Nephron progenitor cell (in vitro differentiated cells): ENCODE measurements at places on chromosomes 16 and 17.
A peak's percentile ranks its signal among the peaks of the same experiment; 100 is the strongest.

DNA sequence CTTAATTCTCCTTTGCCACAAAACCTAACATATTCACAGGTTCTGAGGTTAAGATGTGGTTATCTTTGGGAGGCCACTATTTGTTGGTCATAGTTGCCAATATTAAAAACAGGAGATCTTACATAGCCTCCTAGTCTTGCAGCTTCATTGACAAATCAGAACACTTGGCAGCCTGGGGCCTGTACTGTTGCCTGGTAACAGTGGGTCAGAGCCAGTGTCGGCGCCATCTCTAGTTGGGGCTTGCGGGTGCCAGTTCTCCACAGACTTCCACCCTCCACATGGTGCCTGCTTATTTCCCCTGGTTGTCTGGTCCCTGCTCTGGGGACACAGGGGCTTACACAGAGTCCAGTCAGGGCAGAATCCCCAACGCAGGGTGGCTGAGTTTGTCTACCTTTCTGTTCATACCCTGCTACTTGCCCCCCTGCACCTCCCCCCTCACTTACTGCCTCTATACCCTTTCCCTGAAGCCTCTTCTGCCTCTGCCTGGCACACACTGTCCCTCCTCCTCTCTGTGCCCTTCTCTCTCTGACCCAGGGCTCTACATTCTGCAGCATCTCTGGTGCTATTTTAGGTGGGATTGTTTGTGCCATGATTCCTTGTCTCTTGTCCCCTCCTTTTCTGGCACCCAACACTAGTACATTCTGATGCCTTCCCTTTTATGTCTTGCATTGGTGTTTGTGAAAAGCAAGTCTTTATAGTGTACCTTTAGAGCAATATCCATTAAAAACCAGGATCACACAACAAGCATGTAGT, 13.4 kb downstream of the EPN2 start:
- no peak for DNase-seq

DNA sequence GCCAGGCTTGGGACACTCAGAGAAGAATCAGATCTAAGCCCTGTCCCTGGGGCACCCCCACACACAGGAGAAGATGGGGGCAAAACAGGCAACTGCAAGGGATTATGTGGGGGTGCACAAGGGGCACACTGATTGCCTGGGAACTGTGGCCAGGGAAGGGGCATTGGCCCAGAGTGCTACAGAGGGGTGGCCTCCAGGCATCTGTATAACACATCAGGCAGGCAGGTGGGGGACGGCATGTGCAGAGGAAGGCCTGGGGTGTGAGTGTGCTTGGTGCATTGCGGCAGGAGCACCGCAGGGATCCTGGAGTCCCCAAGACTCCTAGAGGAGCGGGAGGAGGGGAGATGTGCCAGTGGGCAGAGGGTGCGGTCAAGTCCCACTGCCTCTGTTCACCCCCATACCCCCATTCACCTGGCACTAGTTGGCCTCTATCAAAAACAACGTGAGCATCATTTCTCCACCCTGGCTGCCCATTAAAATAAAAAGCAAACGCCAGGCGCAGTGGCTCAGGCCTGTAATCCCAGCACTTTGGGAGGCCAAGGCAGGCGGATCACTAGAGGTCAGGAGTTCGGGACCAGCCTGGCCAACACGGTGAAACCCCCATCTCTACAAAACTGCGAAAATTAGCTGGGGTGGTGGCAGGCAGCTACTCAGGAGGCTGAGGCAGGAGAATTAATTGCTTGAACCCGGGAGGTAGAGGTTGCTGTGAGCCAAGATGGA, 41.5 kb downstream of the C16orf82 start:
- DNase-seq = no peak

GRCh38 chr16:85202631-85203461, 90.6 kb upstream of the CIBAR2 start:
- peak; percentile 59 for DNase-seq

- no peak for DNase-seq
These were observed 7.3 kb downstream of the C16orf86 start for GRCh38 chr16:67673712-67674580.

DNA sequence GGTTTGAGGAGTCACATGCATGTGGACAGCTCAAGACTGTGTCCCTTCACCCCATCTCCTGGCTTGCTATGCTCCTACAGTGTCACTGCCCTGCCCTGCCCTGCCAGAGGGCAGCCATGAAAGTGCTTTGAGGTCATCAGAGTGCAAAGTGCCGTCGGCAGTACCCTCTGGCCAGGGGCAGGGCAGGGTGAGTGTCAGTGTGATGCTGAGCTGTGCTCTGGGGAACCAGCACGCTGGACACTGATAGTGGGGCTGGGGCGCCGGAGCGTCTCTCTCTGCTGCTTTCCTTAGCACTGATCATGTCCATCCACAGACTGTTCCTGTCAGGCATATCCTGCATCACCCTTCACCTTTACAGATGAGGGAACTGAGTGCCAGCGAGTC, 1.6 kb upstream of the SPATA32 start:
- no peak for DNase-seq

GRCh38 chr17:29124135-29124924, 55.9 kb downstream of the MYO18A start:
- DNase-seq = no peak

- DNase-seq = peak; percentile 63
These were observed 143.9 kb downstream of the SNX29 start for GRCh38 chr16:12120217-12120981.

- DNase-seq = no peak
These were observed 46.8 kb upstream of the DNAH9 start for GRCh38 chr17:11551442-11551841.

DNA sequence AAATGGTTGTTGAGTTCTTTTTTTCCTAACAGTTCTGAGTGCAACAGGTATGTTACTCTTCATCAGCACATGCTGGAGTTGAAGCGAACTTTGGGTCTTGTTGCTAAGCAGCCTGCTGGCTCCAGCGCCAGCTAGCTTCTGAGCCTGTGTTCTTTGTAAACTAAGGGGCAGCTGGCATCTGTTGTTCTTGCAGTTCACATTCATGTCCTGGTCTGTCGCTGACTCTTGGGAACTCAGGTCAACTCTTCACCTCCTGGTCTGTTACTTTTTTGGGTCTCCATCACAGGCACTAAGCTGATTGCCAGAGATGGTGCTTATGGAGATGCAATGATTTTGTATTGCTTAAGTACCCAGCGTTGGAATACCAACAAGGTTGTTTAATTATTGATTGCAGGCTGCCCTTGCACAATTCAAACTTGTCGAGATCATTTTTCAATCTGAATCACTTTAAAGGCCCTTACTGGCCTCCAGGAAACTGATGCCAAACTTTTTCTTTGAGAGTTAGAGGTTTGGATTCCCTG, 40.9 kb downstream of the USP10 start:
- no peak for DNase-seq

- no peak for DNase-seq
These were observed 28.2 kb downstream of the ZNF652 start for GRCh38 chr17:49333804-49334203.

DNA sequence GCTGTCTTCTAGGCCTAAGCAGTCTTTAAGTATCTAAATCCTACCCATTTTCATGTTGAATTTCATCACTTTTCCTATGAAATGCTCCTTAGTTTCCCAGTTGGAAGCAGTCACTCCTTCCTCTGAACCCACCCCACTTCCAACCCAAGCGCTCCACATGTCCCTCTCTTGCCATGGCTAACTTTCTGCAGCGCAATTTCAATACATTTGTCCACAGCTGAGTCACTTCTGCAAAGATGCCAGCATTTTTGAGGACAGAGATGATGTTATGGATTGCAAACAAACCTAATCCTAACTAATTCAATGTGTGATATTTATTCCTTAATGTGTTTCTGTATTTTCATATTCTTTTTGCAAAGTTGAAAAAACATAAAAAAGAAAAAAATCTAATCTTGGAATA, 71.7 kb downstream of the HLF start:
- DNase-seq = no peak

DNA sequence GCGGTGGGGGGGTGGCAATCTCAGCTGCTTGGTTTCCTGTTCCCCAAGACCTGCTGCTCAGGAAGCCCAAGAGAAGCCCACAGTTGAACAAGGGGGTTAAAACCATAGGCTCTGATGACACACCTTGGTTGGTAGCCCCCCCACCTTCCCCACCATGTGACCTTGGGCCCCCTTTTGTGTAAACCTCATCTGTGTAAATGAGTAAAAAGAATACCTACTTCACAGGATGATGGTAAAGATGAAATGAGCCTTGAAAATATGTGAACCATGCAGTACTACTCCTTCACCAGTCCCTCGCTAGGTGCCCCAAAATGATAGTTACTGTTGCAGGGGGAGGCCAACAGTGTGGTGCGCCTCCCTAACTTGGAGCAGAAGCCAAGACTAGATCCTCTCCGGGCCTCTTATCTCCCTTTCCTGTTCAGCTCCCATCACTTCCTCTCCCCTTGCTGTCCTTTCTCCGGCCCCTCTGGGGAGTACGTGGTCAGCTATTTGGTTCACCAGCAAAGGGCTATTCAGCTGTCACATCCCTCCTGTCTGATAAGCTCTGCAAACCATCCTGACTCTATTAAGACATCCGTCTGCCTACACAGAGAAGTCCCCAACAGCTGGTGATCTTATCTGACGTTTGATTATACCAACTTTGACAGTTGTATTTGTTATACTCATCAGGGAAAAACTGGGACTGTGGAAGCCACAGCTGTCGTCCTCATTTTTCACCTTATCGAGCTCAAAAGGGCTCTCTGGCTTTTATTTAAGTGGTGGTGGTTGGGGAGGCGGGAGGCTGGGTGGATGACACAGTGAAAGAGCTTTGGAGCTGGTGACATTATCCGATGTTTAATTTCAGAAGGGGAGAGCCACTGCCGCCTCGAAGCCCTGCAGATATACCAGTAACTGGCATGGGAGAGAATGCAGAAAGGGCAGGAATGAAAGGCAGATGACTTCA, 19.9 kb downstream of the DCAKD start:
- no peak for DNase-seq

GRCh38 chr17:27624539-27624938, 6.4 kb upstream of the LGALS9 start:
- DNase-seq = no peak

DNA sequence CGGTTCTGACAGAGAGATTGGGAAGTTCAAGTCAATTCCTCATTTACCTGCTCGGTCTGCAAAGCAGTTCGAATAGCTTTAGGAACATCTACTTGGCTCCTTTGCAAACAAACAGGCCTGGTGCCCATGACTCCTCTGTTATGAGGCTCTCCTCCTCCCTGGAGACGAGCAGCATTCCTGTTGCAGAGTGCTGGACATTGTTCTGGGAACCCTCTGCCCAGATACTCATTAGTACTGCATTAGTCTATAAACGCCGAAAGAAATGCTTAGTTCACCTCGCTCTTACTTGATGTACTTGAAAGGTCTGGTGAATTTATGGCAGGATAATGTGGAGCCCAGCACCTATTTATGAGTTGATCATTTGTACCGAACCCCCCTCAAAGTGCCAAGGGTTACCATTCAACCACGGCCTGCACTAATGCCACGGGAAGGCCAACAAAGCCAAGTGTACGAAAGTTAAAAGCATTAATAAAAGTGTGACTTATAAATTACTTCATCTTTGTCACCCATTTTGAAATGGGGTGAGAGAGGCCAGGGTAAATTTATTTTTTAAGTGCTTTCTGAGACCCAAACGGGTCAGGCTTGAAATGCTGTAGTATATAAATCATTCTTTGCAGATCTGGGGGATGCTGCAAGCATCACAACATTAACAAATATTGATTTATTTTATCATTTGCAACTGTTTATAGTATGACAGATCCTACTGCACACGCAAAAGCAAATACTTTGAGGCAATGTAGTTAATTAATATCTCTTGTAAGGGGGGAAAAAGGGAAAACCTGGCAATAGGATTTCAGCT, 478.9 kb upstream of the PSMD7 start:
- DNase-seq = no peak

DNA sequence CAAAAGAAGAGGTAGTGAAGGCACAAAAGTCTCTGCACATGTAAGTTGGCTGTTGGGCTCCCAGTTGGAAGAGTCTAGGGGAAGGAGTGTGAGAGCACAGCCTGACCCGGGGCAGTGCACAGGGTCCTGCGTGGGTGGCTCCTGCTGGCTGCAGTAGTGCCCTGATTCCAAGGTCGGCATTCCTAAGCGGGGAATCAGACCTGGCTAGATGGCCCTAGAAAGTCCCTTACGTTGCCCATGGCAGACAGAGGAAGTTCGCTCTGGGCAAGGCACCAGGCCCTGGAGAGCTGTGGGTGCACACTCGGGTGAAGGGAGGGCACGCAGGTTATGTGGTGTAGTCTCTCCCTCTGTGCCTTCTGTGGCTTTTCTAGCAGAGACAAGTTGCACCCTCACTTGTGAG, 22.8 kb upstream of the SLC5A11 start:
- no peak for DNase-seq

GRCh38 chr16:57430955-57431354, 16.2 kb downstream of the CIAPIN1 start:
- DNase-seq = no peak

DNA sequence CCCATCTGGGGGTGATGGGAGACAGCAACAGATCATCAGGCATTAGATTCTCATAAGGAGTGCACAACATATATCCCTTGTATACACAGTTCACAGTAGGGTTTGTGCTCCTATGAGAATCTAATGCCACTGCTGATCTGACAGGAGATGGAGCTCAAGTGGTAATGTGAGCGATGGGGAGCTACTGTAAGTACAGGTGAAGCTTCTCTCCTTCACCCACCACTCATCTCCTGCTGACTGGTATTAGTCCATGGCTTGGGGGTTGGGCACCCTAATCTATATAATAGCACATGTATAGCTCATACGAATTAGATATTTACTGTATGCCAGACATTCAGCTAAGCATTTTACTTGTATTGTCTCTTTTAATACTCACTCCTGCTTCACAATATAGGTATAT, 101.7 kb downstream of the MAP2K6 start:
- DNase-seq = no peak

GRCh38 chr17:81578038-81578441, 25.9 kb upstream of the FAAP100 start:
- no peak for DNase-seq

GRCh38 chr17:46788796-46789195, 29.7 kb downstream of the WNT3 start:
- no peak for DNase-seq

DNA sequence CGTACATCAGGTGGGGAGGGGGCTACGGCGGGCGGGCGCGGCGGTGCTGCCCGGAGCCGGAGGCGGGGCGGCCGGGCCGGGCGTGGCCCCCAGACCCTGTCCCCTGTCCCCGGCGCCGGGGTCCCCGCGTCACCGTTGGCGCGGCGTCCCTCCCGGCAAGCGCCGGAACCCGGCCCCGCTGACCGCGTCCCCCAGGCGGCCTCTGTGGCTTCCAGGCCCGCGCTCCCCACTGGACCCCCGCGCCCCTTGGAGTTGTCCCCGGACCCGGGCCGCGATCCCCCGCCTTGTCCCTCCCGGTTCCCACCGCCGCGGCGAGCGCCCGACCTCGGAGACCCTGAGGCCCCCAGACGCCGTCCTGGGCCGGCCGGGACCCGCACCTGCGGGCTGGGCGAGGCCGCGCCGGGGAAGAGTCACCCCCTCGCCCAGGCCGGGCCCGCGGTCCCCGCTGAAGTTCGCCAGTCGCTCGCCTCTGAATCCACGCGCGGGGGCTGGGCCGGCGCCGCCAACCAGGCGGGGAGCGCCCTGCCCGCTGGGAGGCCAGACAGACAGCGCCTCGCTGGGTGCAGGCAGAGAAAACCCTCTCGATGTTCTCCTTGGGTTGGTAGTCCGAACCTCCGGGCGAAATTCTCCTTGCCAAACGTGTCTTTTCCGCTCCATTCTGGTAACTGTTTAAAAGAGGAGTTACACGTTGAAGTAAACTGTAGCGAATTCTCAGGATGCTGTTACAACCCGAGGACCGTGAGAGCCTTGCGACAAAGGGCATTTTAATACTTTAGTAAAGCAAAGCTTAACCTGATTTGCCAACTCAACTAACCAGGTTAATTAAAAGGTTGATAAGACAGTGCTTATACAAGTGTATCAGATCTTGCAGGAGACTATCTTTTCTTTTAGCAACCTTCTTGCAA, 761 bp downstream of the GAN start:
- DNase-seq = peak; percentile 60

GRCh38 chr16:57049678-57050077, 42.7 kb upstream of the CPNE2 start:
- DNase-seq = no peak
